ENCODE measurements at places on chromosomes 1 and 21.

- DNase-seq: no peak
Measured at GRCh38 chr1:112296908-112297307, 99.1 kb upstream of the CTTNBP2NL start.

- no peak for DNase-seq
Measured at GRCh38 chr1:67766141-67766978, 66.9 kb downstream of the GNG12 start.

GRCh38 chr1:175262621-175263020 lies 70.0 kb upstream of the KIAA0040 start:
- no peak for DNase-seq

DNA sequence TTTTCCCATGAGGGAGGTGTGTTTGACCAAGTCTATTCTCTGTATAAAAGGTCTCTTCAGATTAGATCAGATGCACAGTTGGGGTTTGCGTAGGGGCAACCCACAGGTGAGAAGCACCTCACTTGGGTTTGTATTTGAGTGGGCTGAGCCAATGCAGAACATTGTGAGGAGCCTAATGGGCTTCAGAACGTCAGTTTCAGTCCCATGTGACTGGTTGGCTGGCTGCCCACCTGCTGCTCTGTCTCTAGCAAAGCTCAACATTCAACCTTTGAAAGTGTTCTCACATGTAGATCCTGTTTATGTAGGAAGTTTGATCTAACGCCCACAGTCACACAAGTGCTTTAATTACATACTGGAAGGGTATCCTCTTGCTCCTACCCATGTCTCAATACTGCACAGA lies 105.5 kb downstream of the FASLG start:
- DNase-seq: no peak

- DNase-seq: no peak
Measured at GRCh38 chr1:48870596-48870995, 93.9 kb upstream of the BEND5 start.

DNA sequence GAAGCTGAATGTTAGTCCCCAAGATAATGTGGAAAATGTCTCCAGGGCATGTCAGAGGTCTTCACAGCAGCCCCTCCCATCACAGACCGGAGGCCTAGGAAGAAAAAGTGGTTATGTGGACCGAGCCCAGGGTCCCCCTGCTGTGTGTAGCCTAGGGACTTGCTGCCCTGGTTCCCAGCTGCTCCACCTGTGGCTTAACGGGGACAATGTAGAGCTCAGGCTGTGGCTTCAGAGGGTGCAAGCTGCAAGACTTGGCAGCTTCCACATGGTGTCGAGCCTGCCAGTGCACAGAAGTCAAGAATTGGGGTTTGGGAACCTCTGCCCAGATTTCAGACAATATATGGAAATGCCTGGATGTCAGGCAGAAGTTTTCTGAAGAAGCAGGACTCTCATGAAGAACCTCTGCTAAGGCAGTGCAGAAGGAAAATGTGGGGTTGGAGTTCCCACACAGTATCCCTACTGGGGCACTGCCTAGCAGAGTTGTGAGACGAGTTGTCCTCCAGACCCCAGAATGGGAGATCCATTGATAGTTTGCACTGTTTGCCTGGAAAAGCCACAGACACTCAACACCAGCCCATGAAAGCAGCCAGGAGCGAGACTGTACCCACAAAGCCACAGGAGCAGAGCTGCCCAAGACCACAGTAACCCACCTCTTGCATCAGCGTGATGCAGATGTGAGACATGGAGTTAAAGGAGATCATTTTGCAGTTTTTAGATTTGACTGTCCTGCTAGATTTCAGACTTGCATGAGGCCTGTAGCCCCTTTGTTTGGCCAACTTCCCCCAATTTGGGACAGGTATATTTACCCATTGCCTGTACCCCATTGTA lies 204.9 kb downstream of the MRPL39 start:
- no peak for DNase-seq

DNA sequence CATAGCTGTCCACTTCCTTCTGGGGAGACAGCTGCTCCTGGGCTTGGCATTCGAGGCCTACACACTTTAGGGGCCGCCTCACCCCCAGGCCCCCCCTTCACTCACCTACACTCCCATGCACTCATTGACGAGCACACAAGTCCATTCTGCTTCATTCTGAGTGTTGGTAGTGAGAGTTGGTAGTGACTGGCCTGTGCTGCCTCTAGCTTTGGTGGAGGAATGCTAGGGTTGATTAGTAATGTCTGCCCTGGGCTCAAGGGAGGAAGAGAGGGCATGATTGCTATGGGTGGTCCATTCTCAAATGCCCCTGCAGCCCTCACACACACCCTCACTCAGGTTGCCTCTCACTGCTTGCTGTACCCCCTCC lies 30.4 kb downstream of the TRIM11 start:
- DNase-seq: no peak

- DNase-seq: peak; percentile 53
Measured at GRCh38 chr1:211830328-211831142, at the start of gene LPGAT1. Gene LPGAT1, minus strand, starts transcription at chr1:211830763. Its CDS starts 1,467 bp downstream, at chr1:211829296.

- DNase-seq: no peak
Measured at GRCh38 chr1:229859026-229859425, 208.0 kb upstream of the GALNT2 start.

GRCh38 chr1:14781811-14782210 lies 183.3 kb downstream of the KAZN start:
- DNase-seq: no peak

GRCh38 chr1:58788259-58788658 lies 4.4 kb upstream of the JUN start:
- no peak for DNase-seq
